SK-N-SH (cell line): ENCODE measurements at places on chromosomes 3 and 15. TPM values are rescaled to one million over a fixed set of nuclear protein-coding genes. Genes with fewer than 3 reads are reported as not detected.

The ADGRG7 gene
- polyA plus RNA-seq: not detected in 2 replicates

- no peaks in the 10 kb centered on the region for H3K27me3 ChIP-seq
- no peak for DNase-seq
- H3K36me3 ChIP-seq: peaks cover 19% of the 10 kb centered on the region
- peaks cover 34% of the 10 kb centered on the region for H3K4me1 ChIP-seq
- H3K4me3 ChIP-seq: peak overlapping the region; percentile 40; the same call in 1 of the 2 replicates
- peak overlapping the region; percentile 92 for H3K27ac ChIP-seq
Observed at GRCh38 chr3:152301745-152302181, 33.0 kb downstream of the MBNL1 start.

DNA sequence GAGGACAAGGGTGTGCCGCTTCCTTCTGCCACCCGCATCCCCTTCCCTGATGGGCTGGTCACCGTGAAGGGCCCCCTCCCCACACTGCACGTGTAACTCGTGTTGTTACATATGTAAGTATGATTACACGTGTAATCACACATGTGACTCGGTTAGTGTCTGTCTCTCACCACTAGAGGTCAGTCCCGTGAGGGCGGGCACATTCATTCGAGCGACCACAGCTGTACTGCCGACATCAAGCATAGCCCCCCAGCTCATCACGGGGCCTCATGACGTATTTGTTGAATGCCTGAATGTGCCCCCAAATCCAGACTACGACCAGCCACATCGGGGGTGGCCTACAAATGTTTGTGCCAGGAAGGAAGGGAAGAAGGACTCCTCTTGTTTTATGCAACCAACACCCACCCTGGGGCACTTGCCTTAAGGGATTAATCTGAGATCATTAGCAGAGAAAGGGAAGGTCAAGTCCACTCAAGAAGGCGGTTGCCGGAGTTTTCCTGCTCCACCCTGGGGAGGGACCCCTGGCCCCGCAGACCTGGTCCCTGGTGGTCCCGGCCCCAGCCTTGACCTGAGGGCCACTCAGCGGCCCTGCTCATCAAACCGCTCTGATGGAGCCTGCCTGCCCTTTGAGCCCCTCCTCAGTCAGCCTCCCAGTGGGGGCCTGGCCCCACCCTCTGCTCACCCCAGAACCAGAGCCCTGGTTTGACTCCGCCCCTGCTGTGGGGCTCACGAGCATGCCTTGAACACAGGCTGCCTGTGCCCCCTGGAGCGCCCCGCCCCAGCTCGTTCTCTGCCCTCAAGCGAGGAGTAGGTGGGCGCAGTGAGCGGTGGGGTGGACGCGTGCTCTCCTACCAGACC is 52.8 kb downstream of the RGMA start:
- no peaks in the 10 kb centered on the region for H3K27me3 ChIP-seq
- H3K4me3 ChIP-seq: no peak overlapping the region
- no peaks in the 10 kb centered on the region for H3K36me3 ChIP-seq
- DNase-seq: peak; percentile 69
- peaks cover 8% of the 10 kb centered on the region; the same call in 1 of the 2 replicates for H3K4me1 ChIP-seq
- H3K27ac ChIP-seq: no peak overlapping the region

The PIGZ gene
- 4.1 and 5.0 TPM in 2 replicates for polyA plus RNA-seq

- no peak overlapping the region for H3K27ac ChIP-seq
- DNase-seq: no peak
- H3K4me3 ChIP-seq: no peak overlapping the region
- no peaks in the 10 kb centered on the region for H3K4me1 ChIP-seq
- H3K36me3 ChIP-seq: no peaks in the 10 kb centered on the region
Observed at GRCh38 chr3:193754719-193755118, 161.7 kb downstream of the OPA1 start.

DNA sequence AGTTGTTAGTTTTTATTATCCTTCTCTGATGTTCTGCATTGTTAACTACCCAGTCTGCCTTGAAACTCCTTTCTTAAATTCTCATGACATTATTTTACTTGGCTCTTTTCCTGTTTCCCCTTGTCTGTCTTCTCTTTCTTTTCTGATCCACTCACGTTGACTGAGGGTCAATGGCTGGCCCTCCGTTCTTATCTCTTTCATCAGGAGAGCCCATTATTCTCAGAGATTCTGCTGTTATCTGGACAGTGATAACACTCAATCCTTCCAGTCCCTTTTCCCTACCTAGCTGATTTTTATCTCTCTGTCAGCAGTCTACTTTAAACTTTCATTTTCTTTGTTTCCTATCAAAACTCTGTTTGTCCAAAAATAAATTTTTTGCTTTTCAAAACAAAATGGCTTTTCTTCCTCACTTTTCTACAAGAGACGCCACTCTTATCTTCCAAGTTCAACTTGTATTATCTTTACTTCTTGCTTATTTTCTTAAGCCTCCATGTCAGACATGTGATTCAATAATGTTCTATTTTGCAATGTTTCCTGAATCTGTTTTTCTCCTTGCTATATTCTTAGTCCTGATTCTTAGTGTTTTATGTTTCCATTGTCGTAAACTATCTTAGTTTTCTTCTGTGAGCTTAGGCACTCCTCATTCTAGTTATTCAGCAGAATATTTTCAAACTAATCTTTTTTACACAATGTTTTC is 120.2 kb downstream of the NEDD4 start:
- no peaks in the 10 kb centered on the region for H3K4me1 ChIP-seq
- H3K27ac ChIP-seq: peak overlapping the region; percentile 40
- H3K27me3 ChIP-seq: no peaks in the 10 kb centered on the region
- DNase-seq: peak; percentile 10
- no peaks in the 10 kb centered on the region; the same call in 1 of the 2 replicates for H3K36me3 ChIP-seq
- no peak overlapping the region for H3K4me3 ChIP-seq

DNA sequence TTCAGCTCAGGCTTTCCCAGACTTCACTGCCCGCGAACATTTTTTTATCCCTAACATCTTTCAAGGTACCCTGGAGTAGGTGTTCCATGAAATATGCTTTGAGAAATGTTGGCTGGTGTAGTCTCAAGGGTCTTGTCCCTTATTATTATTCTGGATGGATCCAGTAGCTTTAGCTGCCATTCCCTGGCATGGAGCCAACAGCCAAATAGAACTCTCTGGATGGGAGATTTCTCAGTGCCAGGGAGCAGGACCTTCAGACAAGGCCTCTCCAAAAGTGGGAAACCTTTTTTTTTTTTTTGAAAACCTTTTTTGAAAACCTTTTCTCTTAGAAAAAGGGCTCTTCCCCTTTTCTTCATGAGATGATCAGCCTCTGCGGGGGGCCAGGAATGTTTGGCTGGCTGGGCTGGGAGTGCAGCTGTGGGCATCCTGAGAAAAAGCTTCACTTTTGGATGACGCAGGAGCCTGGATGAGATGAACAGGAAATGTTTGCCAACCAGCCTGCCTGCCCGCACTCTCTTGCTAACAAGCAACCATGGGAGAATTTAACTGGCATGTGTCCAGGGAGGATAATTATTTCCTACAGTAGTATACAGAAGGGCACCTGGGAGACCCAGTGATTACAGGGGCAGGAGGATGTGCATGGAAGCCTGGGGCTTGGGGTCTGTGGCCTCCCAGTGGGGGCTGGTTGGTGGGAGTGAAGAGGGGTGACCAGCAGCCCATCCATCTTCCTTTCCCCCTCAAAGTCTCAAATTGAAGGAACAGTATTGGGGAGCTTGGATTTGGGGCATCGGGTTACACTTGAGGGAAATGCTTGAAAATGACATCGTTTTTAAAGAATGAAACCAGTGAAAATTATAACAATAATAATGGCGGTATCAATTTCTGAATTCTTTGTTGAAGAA is 109.1 kb upstream of the LRIG1 start:
- H3K27me3 ChIP-seq: no peaks in the 10 kb centered on the region
- peaks cover 5% of the 10 kb centered on the region; the same call in 1 of the 2 replicates for H3K4me1 ChIP-seq
- H3K4me3 ChIP-seq: no peak overlapping the region
- peak; percentile 10 for DNase-seq
- peak overlapping the region; percentile 48 for H3K27ac ChIP-seq

The ZNF501 gene
- polyA plus RNA-seq: 1.1 and 1.5 TPM in 2 replicates

The PLAAT1 gene
- 1.6 TPM in 2 replicates for polyA plus RNA-seq

The GABRB3 gene
- polyA plus RNA-seq: 0.10 and 0.75 TPM in 2 replicates

The KBTBD8 gene
- 0.36 and 0.55 TPM in 2 replicates for polyA plus RNA-seq

The C3orf49 gene
- not detected in 2 replicates for polyA plus RNA-seq

GRCh38 chr3:153354641-153355040 is 192.6 kb downstream of the RAP2B start:
- no peak overlapping the region for H3K27ac ChIP-seq
- no peaks in the 10 kb centered on the region for H3K36me3 ChIP-seq
- no peaks in the 10 kb centered on the region for H3K4me1 ChIP-seq
- no peaks in the 10 kb centered on the region for H3K27me3 ChIP-seq

- no peaks in the 10 kb centered on the region for H3K4me1 ChIP-seq
- H3K36me3 ChIP-seq: no peaks in the 10 kb centered on the region
- DNase-seq: no peak
- H3K4me3 ChIP-seq: no peak overlapping the region
- no peak overlapping the region for H3K27ac ChIP-seq
Observed at GRCh38 chr3:121414924-121415323, 130.9 kb downstream of the POLQ start.

The CDHR4 gene
- polyA plus RNA-seq: 0.07 and 0.13 TPM in 2 replicates

The SQOR gene
- polyA plus RNA-seq: 7.8 and 9.1 TPM in 2 replicates
